ENCODE measurements at places on chromosomes 1 and 21. TPM values are rescaled to one million over a fixed set of nuclear protein-coding genes. Genes with fewer than 3 reads are reported as not detected.

- DNase-seq, result no peak
Measured at GRCh38 chr1:89781494-89782126, 39.2 kb upstream of the LRRC8D start.

Gene LCE2D
- total RNA-seq, result 0.49 TPM

Gene CHI3L1
- total RNA-seq, result 42.2 TPM

Gene ACTL8
- total RNA-seq, result not detected

- DNase-seq, result no peak
Measured at GRCh38 chr1:59323879-59324278, 27.0 kb downstream of the FGGY start.

Gene INKA2
- total RNA-seq, result 5.9 TPM

DNA sequence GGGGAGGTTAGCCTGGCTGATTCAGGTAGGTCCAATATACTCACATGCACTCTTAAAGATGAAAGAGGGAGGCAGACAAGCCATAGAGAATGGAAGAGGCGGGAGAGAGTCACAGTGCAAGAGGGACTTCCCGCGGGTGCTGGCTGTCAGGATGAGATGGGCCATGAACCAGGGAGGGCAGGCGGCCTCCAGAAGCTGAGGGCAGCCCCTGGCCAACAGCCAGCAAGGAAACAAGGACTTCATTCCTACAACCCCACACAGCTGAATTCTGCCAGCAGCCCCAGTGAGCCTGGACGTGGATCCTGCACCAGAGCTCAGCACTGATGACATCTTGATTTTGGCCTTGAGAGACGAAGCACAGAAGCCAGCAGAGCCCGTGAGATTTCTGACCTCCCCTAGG lies 15.1 kb upstream of the B3GALT5 start:
- no peak for DNase-seq

DNA sequence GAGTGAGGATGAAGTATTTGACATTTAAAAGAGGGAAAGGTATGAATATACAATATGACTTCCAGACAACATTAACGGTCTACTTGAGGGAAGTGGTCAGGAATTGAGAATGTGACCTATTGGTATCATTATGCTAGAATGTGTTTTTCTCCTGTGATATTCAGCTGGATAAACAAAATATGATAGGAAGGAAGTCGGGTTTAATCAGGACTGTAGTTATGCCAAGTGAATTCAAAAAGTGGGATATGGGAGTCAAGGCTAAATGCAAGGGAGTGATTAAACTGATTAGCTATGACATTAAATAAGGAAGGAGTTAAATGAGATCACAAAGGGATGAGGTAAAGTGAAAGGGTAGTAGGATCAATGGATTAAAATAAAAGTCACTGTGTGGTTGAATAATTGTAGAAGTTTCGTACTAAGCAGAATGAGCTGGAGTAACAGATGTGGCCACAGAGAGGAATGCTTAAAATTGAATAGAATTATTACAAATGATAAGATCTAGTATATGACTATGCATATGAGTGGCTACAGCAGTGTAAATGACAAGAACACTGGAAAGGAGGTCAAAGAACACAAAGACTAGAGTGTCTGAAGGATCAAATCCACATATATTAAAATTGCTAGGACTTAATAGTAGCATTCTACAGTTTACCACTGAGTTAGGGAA lies 62.5 kb downstream of the TRIM33 start:
- no peak for DNase-seq

Gene TMEM125
- total RNA-seq, result 1.3 TPM

- DNase-seq, result no peak
Measured at GRCh38 chr21:46050668-46051378, 47.1 kb upstream of the COL6A2 start.

GRCh38 chr1:151963288-151963687 lies 30.4 kb downstream of the S100A10 start:
- DNase-seq, result no peak

- DNase-seq, result no peak
Measured at GRCh38 chr1:43947061-43947873, 517 bp downstream of the IPO13 start.

Gene RGS13
- total RNA-seq, result 0.79 TPM

DNA sequence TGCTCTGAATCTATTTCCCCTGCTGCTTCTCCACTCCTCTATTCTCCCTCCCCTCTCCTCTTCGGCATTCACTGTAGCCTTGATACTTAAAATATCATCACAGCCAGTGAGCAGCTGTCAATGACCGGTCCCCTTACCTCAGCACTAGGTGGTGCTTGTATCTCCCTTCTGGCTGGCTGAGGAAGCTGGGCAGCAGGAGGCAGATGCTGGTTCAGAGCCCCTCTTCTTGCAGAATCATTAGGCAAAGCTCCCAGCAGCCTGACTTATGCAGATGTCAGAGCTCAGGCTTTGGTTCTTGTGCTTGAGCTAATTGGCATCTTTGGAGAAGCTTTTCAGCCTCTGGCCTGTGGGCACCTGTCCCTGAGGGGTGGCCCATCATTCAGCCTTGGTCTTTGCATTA lies 31.9 kb upstream of the KCNA2 start:
- DNase-seq, result no peak

DNA sequence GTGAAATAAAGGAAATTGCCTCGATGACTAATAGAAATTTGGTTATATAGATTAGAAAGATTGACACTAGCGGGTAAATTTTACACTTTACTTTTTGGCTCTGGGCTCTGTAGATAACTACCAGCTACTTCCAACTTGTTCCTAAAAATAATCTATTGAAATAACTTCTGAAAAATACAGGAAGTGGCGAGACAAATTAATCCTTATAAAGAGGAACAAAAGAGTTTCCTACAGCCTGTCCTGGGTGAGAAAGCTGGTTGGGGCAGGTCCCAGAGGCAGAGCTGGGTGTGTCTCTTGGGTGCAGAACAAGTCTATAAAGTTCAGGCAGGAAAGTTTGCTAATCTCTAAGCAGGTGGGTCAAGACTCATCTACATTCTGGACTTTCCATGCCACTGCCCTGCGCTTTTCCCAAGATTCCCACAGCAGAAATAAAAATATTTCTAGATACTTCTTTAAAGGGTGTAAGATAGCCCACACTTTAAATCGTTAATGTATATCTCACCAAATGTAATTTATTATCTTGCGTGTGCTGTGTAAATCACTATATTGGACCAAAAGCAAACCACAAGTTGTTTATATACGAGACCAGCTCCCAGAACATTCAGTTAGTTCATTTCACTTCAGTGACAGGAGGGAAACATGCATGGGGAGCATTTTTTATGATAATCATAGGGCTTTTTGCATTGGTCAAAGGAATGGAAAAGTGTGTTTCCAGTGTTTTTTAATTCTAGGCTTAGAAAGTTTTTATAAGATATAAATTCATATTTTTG lies 70.1 kb upstream of the NRIP1 start:
- no peak for DNase-seq

GRCh38 chr21:29372063-29372802 lies 73.5 kb downstream of the BACH1 start:
- DNase-seq, result peak; percentile 56

- DNase-seq, result no peak
Measured at GRCh38 chr21:43020771-43021170, 46.4 kb downstream of the PKNOX1 start.

Gene SLC9C2
- not detected for total RNA-seq

Gene ZNF593OS
- total RNA-seq, result not detected

Gene SDC3
- total RNA-seq, result 15.5 TPM

GRCh38 chr1:61142043-61142440 lies 59.7 kb downstream of the NFIA start:
- no peak for DNase-seq

GRCh38 chr1:22171951-22172715 lies 29.2 kb upstream of the WNT4 start:
- no peak for DNase-seq

DNA sequence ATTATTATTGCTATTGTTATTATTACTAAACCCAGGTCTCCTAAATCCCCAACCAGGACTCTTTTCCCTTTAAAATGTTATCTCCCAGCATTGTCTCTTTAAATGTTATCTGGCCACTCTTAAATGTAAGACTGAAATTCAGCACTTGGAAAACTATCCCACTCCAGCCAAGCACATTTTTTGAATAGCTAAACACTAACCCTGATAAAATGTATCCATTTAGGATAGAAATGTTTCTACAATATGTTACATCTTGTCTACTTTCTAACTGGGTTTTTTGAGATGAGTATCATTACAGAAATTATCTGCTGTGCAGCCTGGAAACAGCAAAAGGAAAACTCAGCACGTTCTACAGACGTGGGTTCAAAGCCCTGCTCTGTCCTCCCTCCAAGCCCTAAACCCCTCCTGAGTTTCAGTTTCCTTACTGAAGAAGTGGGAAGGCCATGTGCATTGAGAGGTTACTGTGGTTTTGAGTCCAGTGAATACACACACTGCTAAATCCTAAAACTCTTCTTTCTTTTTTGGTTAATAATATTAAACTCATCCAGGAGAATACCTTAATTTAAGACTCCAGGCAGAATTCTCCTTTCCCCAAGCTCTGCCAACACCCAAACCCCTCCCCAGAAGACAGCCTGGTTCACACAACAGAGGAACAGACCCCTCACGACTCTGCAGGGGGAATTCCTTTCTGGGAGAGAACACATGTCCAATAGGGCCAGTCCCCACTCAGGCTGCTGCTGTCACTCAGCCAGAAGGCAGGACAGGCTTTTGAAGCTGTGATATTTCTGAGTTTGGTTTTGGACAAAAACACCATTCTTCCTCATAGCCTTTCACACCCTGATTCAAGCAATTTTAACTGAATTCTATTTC lies 41.9 kb downstream of the HIVEP3 start:
- DNase-seq, result no peak

DNA sequence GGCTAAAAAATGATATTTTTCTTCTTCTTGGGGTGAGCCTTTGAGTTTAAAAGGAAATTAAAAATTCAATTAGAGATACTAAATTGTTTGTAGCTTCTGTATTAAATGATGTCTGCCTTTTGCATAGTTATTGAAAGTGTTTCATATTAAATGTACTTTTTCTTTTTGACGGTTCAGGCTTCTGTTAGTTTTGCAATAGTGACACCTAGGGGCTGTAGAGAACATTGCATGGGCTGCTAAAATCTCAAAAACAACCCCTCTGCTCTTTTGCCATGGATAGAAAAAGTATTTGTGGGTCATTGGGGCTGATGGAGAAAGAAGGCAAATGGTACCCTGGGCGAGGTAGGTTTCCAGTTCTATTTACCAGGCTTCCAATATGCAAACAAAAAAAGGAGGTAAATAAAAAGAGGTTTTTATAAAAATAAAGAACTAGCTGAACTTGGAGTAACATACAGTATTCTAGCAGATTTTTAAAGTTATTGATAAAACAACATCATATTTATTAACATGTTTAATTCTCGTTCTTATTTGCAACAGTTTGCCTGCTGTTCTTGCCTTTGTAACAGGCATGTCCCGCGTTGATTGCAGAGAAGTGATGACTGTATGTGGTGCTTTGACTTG lies 115.4 kb upstream of the HOOK1 start:
- DNase-seq, result peak; percentile 66

Gene AKIRIN1
- total RNA-seq, result 31.9 TPM

- no peak for DNase-seq
Measured at GRCh38 chr1:184005506-184005905, 32.0 kb downstream of the COLGALT2 start.

DNA sequence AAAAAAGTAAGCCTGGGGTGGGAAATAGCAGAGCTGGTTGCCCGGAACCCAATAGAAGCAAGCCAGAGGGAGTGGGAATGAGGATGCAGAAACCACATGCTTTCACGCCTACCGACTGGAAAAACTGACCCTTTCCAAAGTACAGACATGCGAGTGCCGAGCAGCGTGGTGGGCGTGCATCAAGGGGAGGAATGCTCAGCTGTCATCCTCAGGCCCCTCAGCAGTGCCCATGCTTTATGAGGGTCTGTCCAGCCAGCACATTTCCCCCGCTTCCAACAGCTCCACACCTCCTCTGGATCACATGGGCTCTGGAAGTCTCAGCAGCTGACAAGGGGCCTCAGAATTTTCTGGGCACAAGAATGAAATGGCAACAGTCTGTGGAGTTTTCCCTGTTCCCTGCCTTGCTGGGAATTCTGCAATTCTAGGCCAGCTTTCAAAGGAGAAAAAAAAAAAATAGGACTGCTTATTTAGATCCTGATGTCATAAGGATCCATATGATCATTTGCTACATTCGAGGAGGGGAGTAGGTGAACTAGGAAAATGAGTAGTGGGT lies 19.1 kb upstream of the IKBKE start:
- no peak for DNase-seq

Gene LY9
- 0.89 TPM for total RNA-seq

- DNase-seq, result peak; percentile 60
Measured at GRCh38 chr1:112674440-112674985, at the start of gene MOV10. MOV10 (plus strand) TSS chr1:112674659; CDS start chr1:112674913, 254 bp downstream.

- no peak for DNase-seq
Measured at GRCh38 chr1:22643381-22643780, at the start of gene C1QC. C1QC (plus strand) TSS chr1:22643633; CDS start chr1:22644024, 391 bp downstream.

DNA sequence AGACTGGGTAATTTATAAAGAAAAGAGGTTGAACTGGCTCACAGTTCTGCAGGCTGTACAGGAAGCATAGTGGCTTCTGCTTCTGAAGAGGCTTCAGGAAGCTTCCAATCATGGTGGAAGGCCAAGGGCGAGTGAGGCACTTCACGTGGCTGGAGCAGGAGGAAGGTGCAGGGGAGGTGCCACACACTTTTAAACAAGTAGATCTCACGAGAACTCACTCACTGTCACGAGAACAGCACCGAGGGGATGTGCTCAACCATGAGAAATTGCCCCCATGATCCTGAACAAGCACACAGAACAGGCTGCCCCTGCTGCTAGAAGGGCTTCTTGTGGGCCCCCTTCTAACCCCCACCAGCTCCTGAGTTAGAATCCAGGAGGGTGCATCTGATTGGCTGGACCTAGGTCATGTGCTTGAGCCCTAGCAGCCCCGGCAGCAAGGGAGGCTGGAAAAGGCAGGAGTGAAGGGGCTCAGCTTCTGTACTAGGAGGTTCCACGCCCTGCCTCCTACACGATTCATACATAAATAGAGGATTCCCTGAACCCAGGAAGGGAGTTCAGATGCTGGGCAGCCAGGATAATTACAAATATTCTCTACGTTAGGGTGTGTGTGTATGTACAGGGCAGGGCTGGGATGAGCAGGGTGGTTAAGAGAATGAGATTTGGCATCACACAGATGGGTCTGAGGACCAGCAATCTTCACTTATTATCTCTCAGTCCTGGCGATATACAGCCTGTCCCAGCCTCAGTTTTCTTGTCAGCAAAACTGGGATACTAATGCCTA lies 72.8 kb upstream of the ATP5PO start:
- no peak for DNase-seq

Gene FAM78B
- total RNA-seq, result 1.5 TPM

- DNase-seq, result no peak
Measured at GRCh38 chr1:29230204-29230552, 556 bp downstream of the MECR start.

- no peak for DNase-seq
Measured at GRCh38 chr1:17762313-17762712, 7.2 kb downstream of the ACTL8 start.

All from skin of body (tissue), 3 donors.